ENCODE measurements at places on chromosomes 3 and 15.

- DNase-seq: no peak
Observed at GRCh38 chr3:172717493-172718088, 6.7 kb upstream of the NCEH1 start.

GRCh38 chr3:55687526-55687925 is 200.4 kb upstream of the WNT5A start:
- no peak for DNase-seq

DNA sequence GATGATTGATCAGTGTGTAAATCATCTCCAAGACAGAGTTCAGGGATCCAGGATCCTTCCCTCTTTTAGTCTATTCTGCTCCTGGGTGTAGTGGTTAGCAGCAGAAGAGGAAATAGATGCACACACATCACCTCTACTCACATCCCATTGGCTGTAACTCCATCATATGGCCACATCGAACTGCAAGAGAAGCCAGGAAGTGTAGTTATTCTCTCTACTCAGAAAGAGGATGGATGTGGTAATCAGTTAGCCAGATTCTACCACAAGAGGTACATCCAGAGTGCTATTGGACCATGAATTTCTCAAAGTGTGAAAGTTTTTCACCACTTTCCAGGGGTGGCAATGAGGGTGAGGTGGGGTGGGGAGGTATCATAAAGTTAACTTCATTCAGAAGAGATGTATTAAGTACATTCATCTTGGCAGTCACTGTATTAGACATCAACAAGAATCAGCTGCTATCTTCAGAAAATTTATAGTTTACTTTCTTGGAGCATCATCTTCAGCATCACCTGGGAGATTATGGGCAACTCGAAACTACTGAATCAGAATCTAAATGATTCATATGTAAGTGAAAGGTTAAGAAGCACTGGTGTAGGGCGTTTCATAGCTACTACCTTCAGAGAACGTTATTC is 60.6 kb upstream of the GAP43 start:
- no peak for DNase-seq

GRCh38 chr3:178131801-178132200 is 404.4 kb upstream of the KCNMB2 start:
- no peak for DNase-seq

DNA sequence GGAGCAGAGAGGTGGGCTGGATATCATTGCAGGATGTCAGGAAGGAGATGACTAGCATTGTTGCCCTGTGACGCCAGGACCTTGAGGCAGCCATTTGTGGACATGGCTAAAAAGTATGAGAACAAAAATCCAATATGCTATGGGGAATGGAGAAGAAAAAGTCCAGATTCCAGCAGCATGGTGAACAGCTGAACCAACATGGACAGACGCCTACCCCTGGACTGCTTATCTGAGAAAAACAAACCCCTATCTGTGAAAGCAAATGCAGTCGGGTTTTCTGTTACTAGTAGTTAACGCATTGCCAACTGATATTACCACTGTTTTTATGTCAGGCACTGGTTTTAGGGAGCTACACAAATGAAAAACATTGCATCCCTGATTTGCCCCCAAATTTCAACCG is 251.2 kb upstream of the RORA start:
- DNase-seq: no peak

DNA sequence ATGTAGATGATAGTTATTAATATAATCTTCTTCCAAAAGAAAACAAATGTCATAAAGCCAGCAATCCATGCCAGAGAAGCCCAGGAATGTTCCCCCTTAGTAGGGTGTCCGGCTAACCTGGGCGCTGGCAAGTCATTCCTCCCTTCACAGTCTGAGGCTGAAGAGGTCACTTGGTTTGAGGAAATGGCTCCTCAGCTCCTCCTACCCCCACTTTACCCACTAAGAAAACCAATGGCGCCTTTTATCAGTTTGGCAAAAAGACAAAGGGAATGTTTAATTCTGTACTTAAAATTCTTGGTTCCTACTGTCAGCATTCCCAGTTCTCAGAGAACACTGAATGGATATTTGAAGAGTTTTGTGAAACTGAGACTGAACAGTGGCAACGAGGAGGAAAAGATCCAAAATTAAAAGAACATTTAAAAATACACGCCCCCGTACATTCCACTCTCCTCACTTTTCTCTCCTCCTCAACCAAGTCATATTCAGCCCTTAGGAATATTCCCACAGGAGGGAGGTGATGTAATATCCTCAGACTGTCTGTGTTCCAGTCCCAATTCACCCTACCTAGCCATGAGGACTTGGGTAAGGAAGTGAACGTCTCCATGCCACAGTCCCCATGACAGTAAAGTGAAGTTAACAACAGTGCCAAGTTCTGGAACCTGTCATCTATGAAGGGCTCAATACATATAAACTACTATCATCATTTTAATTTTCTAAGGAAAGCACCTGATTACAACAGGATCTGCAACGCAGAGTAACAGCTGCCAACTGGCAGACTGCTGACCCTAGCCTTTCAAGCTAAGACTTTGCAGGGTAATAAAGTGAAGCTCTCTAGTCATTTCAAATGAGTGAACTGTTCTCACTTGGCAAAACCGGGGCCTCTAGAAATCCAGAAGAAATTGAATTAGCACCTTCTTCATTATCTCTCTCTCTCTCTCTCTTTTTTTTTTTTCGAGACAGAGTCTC is 234.5 kb upstream of the ICE2 start:
- DNase-seq: no peak

DNA sequence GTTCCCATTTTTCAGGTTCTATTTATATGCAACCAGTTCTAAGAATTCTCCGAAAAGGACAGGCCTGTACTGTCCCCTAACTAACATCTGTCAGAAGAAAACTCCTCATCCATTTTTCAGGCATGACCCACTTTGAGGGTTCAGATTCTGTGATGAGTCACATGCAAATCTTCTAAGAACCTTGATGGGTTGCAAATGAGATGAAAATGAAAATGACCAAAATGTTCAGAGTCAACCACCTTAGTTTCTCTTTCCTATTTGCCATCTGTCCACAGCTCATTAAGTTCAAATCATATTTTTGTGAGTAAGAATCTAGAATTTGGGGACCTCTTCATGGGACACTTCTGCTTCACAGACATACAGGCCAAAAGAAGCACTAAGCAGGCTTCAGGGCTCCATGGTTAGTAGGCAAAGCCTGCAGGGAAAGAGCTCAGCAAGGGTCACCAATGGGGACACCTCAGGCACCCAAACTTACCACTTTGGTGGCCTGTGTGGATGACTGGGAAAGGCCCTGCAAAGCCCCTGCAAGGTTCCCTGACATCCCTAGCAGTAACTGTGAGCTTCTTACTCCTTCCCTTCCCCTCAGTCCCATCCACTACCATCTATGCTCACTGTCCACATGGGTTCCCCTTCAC is 122.0 kb downstream of the WDR76 start:
- DNase-seq: no peak

- DNase-seq: no peak
Observed at GRCh38 chr3:26091626-26092025, 301.7 kb downstream of the OXSM start.

- no peak for DNase-seq
Observed at GRCh38 chr3:183375787-183376186, 52.6 kb downstream of the MCF2L2 start.

DNA sequence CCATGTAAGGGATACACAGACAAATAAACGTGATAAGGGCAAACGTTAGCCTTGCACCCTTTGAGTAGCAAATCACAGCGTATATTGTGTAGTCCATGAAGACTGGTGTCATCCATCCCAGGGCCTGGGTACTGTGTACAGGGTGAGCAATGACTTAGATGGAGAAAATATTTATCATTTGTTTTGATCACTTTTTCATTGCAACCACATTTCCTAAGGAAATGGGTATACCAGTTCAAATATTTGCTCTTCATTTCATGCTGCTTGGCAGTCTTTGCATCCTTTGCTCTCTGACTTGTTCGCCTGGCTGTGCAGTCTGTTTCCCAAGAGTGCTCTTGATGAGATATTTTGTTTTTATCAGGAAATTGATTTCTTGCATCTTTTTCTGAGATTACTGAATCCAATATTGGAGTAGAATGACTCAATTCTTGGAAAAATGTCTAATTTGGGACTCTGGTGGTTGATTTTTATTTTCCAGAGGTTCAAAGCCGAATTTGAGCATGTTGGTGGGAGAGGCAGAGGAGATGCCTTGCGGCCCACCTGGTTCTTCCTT is 424.6 kb upstream of the SEMA6D start:
- no peak for DNase-seq

DNA sequence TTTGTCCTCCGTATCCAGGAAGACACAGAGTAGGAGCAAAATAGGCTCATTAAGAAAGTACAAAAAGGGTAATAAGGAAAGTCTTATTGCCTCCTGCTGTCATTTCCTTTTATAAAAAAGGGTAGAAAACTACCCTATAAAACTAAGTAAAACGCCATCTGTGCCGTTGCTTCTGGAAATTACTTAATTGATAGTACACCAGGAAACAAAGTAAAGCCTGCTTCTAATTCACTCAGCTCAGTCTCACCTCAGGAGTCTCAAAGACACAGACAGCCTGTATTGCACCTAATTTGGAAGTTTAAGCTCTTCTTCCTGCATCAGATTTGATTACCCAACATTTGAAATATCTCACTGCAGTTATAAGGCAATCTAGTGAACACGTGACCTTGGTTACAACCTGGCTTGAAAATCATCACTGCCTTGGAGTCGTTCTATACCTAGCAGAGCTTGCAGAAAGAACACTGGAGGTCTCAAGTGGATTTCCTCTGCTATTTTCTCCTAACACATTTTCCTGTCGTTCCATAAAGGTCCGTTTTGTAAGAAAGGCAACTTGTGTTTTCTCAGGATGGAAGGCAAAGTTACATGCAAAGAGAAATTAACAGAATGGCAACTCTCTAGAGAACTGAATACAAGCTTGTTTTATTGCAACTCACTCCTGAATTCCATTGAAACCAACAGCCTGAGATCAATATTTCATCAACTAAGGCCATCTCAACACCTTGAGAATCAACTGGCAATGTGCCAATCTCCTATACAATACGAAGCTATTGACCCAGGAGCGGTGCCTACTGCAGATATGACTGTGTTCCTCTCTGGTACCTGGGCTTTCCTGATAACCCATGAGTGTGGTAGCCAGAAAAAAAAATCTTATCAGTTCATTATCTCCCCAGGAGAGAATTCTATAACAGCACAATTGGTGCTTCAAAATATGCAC is 203.3 kb upstream of the LMCD1 start:
- DNase-seq: no peak

DNA sequence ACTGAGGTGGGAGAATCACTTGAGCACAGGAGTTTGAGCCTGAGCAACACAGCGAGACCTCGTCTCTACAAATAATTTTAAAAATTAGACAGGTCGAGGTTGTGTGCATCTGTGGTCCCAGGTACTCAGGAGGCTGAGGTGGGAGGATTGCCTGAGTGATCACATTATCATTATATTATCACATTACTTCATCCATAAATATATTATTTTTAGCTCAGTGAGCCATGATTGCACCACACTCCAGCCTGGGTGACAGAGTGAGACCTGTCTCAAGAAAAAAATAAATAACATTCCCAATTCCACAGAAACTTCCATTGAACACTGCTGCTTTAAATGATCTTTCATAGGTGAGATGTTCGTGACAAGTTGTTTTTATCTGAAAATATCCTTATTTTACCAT is 21.8 kb downstream of the GABPB1 start:
- no peak for DNase-seq

DNA sequence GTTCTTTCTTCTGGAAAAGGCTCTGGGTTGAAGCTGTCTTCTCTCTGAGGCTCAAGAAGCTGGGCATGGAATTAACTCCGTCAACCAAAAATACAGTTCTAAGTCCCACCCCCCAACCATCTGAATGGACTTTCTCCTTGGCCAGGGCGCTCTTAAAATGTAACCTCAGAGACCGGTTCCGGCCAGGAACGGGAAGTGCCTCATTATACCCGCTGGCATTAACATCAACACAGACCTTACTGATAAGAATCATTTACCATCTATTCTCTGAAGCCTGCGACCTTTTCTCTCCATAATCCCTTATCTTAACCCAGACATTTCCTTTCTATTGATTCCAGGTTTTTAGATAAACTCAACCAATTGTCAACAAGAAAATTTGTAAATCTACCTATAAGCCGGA is 64.7 kb downstream of the ATP1B3 start:
- DNase-seq: no peak

DNA sequence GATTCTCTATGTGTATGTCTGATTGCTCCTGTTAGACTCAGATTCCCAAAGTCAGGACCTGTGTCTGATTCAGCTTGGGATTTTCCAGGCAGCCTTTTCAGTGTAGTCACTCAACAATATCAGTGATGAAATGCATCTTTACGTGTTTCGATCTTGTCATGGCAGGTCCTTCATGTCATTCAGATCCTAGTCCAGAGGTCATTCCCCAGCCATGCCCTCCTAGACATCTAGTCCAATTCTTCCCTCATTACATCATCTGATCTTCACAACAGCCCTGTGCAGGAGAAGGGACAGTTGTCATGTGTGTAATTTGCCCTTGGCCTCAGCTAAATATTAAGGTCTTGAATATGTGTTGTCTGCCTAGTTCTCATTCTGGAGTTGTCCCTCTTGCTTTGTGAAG is 153.2 kb upstream of the NR2E3 start:
- no peak for DNase-seq

DNA sequence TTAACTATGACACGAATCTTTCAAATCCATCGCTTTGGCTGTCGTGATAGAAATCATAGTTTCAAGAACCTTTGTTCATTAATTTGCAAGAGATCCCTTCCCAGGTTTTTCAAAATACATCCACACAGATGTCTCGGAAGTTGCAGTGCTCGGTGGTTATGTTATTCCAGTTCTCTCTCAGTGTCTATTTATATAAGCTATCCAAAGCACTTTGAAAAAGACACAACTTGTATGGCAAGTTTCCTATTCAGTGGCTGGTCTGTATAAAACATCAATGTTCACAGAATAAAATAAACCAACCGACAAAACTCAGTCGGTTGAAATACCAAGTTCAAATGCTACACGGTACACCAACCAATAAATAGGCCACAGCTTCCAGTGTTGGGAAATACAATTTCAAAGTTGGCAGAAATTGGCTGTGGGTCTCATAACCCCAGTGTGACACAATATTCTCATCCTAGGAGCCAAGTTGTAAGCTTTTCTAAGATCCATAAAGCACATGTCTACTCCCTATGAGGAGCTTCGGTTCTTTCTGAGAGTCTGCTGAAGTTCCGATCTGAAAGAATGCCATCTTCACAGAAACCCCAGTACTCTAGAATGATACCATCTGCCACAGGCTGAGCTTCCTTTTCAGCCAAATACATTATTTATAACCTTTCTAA is 23.7 kb downstream of the SATB1 start:
- no peak for DNase-seq

GRCh38 chr3:55341502-55342031 is 145.5 kb downstream of the WNT5A start:
- DNase-seq: no peak

DNA sequence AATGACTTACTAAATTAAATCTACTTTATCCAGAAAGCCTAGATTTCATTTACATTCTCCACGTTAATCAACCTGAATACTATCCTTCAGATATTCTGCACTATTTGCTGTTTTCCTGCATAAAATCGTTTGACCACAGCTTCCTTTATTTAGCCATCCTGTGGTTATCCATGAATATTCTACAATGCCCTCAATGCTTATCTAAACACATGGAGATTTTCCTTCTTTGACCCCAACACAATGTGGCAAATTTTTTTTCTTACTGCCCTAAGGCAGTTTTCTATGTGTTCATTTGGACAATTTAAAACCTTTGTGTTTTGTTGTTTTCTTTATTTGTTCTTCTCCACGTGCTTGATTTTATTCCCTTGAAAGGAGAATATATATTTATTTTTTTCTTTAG is 495.5 kb upstream of the ROBO1 start:
- DNase-seq: no peak

- DNase-seq: no peak
Observed at GRCh38 chr3:108184824-108185223, 37.4 kb downstream of the IFT57 start.
